ENCODE measurements at places on chromosomes 1 and 21.

DNA sequence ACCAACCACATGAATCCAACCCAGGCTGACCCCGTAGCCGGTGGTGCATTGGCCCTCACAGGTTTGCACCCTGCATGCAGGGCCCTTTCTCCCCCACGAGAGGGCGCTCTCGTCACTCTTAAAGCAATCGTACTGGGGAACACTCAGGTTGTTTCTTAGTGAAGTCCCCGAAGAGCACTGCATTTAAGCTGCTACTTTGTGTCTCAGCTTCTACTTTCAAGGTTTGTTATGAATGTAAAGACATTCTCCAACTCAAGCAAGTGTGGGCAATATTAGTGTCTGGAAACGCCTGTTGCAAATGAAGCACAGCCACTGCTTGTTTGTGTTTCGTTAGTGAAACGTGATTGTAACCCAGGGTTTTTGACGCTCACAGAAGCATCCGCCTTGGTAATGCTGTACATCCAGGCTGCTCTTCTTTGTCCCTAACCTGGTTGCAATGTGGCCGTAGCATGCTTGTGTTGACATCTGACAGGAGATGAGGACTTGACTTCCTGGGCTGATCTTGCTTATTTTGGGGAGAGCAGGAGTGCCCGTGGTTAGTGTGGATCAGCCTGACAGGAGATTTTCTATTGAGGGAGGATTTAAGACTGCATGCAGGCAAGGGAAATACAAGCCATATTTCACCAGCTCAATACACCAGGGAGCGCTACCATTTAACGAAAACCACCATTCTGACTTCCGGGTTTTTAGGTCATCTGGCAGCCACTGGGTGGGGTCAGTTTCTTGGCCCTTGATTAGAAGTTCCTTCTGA lies 79.8 kb downstream of the ST6GALNAC3 start:
- DNase-seq: peak; percentile 40

DNA sequence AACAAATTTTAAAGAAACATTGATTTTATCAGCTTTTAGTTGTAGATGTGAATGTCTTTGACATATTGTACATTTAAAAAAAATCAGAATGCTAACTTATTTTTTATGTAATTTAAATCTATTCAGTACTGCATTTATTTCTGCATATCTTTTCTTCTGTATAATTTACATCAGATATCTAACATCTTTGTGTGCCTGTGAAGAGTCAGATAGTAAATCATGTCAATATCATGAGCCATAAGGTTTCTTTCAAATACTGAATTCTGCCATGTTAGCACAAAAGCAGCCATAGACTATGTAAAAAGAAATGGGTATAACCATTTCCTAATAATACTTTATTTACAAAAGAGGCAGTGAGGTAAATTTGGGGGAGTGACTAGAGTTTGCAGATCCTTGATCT lies 1829.2 kb downstream of the NCAM2 start:
- DNase-seq: no peak

DNA sequence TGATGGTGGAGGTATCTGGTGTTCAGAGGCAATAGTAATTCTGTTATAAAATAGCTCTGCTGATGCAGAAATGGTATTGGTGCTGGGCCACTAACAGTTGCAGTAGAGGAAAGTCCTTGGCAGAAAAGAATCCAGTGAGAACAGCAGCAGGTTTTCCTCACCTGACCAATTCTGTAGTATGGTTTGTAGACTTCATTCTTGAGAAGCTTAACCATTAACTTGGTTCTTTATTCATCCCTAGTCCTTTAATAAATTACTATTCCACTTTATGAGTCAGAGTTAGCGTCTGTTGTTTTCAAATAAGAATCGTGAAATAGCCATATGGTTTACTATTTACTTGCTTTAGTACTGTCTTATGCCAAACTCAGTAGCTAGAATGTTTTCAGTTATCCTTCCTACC lies 128.5 kb upstream of the SERTAD4 start:
- DNase-seq: no peak

GRCh38 chr1:170375082-170375723 lies 156.8 kb upstream of the GORAB start:
- no peak for DNase-seq

DNA sequence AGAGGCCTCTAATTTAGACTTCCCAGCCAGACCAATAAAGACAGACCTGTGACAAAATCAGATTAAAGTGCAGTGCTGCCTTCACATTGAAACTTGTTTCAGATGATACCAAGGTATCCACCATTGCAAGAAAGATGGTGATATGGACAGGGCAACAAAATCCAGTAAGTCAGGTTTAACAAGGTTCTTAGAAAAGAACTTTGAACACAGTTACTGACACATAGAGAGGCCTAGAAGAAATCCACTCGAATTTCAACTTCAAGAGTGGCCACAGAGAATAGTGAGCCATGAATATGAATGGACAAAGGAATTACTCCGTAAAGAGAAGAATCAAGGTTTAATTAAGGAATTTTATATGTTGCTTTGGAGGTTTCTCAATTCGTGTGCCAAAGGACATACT lies 230.4 kb downstream of the KCNT2 start:
- DNase-seq: no peak

DNA sequence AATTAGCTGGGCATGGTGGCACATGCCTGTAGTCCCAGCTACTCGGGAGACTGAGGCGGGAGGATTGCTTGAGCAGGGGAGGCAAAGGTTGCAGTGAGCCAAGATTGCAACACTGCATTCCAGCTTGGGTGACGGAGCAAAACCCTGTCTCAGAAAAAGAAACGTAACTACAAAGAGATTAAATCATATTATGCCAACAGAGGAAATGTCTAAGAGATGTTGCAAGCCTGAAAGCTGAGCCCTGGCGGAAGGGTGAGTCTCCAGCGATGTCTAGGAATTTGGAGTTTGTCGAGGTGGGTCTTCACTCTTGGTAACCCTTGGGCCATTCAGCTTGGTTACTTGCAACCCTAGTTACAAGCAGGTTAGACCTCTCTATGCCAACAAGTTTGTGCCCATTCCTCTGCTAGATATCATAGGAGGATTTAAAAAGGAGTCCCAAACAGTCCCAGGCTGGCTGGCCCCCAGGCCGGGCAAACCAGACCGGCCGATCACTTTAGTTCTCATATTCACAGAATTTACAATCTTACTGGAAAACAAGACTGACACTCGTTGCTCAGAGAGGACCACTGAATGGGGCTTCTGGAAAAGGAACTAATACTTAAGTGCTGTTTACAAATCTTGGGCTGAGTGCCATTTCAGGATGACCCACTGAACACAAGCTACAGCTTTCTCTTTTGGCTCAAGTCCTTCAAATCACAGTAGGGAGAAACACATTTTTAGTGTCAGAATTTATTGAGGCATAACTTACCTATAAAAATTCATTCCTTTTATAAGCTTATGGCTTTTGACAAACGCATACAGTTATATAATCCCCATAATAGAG lies 27.1 kb downstream of the SLC30A1 start:
- DNase-seq: no peak

- no peak for DNase-seq
Measured at GRCh38 chr1:40955266-40955665, 24.2 kb upstream of the CTPS1 start.

DNA sequence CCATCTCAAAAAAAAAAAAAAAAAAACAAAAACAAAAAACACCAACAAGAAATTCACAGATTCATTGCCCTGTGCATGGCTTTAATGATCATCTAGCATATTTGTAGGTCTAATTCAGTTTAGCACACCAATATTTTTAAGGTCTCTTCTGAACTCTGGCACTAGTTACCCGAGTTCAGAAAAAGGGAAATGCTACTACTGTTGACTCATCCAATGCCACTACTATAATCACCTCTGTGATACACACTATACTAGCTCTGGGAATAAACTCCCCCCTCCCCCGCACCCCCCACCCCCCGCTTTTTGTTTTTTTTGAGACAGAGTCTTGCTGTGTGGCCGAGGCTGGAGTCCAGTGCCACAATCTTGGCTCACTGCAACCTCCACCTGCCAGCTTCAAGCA lies 55.6 kb downstream of the FBXO42 start:
- DNase-seq: no peak

GRCh38 chr1:206060844-206061243 lies 7.9 kb downstream of the RHEX start:
- no peak for DNase-seq

DNA sequence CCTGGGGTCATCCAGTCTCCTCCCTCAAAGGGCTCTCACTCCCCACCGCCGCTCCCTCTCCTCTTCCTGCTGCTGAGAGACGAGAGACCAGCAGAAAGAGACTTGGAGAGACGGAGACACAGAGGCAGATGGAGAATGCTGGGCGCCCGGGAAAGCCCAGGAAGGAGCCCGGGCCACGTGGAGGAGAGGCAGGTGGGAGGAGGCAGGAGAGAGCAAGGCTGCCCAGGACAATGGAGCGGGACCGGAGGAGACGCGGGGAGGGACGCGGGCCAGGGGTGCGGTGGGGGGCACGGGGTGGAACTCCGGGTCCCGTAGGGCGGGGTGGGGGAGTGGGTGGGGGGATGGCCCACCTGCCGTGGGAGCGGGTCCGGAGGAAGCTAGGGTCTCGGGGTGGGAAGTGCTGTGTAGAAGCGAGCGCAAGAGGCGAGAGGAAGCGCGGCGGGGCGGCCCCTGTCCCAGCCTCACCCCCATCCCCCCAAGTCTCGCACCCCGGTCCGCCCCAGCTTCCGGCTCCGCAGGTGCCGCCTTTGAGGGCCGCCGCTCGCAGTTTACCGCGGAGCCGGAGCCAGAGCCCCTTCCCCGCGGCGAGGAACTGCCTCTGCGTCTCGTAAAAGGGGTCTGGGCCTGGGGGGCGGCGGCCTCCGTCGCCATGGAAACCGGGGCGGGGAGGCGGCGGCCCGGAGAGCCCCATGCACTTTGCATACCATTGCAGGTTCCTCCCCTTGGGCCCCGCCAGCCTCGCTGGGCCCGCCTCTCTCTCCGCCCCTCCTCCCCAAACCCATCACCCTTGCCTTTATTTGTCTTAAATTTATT lies 11.7 kb upstream of the EPHA2 start:
- DNase-seq: no peak

DNA sequence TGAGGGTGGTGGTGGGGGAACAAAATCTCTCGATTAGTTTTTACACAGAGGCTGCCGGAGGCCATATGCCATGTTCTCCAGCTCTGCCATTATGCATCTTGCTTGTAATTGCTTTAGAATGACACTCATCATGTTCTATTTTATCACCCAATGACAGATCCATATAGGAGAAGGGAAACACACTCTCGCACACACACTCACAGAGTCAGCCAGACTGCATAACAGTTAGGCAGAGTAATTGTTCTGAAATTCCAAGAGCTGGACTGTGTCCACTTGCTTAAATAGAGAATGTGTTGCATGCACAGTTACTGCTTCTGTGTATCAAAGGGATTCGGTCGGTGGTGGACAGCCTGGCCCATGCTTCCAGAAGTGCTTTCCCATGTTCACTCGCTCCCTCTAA lies 30.6 kb downstream of the KCND3 start:
- no peak for DNase-seq

GRCh38 chr1:178870944-178871343 lies at the start of gene ANGPTL1:
Gene ANGPTL1, minus strand, starts transcription at chr1:178871077. Its CDS starts 5,301 bp downstream, at chr1:178865776.
- no peak for DNase-seq

DNA sequence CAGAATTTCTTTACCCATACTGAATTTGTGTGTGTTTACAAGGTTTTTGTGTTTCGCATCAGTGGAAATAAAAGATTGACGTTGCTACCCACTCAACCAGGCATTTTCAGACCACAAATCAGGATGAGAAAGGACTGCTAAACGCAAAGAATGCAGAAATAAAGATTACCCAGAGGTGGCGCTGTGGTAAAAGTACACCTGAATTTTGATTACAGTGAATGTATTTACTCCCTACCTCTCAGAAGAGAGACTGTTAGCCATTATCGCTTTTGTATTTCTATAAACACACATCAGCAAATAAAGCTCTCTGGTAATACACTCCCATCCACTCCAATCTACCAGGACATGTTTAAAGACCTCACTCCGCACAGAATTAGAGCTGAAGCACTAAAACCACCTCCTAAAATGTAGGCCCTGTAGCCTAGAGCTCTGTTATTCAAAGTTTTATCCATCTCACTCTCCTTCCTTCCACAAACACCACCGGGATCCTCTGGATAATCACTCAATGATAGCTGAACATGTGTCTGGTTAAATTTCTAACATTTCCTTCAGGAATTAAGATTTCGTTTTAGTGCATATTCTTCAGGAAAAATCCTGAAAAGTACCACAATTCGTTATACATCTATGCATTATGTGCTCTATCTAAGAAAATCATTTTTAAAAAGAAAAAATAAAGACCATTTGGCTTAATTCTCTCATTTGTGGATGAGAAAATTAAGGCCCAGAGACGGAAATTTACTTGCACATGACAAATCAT lies 2.5 kb upstream of the LMO4 start:
- peak; percentile 41 for DNase-seq

DNA sequence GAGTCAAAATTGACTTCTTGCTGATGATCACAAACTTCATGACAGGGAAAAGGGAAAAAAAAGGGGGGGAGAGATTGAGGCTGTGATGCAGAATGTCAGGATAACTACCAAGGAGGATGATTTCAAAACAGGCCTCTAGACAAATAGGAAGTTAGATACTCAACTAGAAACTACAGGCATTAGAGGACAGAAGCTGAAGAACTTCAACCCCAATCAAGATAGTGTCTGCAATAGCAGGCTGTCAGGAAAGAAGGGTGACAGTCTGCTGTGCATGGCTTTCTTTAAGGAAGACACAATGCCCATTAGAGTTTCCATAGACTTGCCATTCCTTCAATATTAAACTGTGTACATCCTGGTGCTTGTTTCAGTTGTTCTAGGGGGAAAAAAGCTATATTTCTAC lies 257.2 kb downstream of the TTLL7 start:
- no peak for DNase-seq

DNA sequence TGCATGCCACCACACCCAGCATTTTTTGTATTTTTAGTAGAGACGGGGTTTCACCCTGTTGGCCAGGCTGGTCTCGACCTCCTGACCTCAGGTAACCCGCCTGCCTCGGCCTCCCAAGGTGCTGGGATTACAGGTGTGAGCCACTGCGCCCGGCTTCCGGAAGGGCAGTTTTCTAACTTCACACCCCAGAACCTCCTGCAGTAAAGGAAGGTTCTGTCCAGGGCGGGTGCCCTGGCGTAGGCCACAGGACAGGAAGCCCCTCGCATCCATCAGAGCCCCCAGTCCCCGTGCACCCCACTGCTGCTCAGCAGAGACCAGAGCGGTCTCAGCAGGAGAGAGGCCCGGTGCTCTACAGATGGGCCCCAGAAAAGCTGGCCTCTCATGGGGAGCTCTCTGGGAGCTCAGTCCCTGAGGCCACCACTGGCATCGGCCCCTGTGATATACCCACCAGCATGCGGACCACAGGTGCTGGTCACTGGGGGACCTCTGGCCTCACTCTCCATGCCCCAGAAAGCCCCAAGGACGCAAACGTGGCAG lies 4.1 kb upstream of the DNMT3L start:
- DNase-seq: no peak

DNA sequence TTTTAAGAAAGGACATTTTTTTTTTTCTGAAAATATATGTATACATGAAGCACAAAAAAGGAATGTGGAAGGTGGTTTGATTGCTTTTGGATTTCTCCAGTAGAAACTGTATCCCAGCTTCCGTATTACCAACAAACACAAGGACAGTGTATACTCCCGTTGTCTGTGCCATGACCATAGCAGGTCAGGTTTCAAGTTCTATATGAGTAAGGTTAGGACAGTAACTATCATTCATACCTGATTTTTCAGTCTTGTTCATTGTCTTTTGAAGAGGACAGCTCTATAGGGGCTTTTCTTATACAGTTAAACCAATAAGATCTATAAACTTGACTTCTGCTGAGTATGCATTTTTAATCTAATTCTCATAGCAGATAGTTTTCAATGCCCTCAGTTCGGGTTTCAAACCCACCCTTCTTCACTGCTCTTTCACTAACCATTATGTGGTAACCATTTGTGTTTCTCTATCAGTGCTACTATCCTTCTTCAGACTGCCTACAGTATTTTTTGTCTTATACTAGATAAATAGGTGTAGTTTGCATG lies 19.6 kb downstream of the UBAP2L start:
- DNase-seq: no peak
